ENCODE measurements at places on chromosomes 16 and 17.

DNA sequence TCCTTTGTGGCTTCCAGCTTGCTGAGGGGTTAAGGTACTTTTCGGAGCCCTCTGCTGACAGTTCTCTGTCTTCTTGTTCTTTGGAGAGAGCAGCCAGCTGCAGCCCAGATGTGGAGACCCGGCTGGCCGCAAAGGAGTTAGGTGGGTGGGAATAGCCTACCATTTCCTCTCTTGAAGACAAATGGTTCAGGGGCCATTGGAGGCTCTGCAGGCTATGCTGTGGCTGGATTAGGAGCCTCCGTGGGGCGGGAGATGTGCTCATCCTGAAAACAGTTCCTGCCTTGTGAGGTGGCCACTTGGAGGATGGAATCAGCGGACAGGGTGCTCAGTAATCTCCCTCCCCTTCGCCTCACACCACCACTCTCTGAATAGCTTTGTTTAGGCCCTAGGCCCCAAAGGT lies 30.3 kb downstream of the MEOX1 start:
- DNase-seq, result no peak

DNA sequence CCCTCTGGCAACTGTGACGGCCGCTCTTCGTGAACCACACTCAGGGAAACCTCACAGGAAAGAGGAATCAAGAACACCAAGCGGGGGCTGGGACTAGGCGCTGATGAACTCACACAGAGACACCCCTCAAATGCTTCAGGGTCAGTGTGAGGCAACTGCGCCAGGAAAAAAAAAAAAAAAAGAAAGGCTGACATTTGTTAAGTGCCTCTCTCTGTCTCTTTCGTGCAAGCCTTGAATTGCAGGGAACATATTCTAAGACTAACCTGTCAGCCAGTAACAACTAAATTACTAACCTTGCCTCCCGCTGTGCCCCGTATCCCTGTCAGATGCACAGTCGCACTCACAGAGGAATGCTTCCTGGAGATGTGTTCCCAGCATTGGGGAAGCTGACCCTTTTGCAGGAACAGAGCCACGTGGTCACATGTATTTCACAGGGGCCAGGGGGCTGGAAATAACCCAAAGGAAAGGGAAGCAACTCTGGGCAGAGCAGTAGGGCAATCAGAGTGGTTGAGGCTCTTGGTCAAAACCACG lies 247.8 kb downstream of the XYLT1 start:
- peak; percentile 28 for DNase-seq

GRCh38 chr17:12358477-12358876 lies 307.2 kb upstream of the MYOCD start:
- no peak for DNase-seq

DNA sequence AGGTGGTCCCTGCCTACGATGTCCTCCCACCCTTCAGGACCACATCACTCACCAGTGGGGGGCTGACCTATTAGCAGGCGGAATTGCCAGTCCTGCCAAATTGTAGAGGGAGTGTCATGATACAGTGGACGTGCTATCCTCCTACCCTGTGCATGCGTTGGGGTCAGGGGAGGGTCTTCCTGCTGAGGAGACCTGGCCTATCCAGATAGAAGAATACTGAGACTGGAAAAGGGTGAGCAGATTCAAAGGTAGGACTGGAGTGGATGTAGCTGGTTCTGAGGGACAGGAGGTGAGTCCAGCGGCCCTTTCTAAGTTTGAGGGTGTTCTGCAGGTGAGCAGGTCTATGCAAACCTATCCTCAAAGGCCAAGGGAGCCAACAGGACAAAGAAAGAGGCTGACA lies 8.0 kb downstream of the PRSS41 start:
- no peak for DNase-seq

DNA sequence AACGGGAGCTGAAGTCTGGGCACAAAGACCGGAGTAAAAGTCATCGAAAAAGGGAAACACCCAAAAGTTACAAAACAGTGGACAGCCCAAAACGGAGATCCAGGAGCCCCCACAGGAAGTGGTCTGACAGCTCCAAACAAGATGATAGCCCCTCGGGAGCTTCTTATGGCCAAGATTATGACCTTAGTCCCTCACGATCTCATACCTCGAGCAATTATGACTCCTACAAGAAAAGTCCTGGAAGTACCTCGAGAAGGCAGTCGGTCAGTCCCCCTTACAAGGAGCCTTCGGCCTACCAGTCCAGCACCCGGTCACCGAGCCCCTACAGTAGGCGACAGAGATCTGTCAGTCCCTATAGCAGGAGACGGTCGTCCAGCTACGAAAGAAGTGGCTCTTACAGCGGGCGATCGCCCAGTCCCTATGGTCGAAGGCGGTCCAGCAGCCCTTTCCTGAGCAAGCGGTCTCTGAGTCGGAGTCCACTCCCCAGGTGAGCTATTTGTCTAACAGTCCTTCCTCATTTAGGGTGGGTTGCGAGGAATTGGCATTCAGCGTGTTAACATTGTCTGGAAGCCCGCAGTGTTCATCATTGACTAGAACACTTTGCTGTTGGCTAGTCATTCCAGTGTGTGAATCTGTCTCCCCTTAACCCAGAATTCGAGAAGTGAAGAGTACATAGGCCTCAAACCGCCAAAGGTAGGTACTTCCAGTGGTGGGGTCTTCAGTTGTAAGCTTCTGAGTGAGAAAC lies 1.5 kb downstream of the CDK12 start:
- peak; percentile 2 for DNase-seq

- DNase-seq, result no peak
Observed at GRCh38 chr16:4157376-4157825, 41.2 kb upstream of the ADCY9 start.

- DNase-seq, result no peak
Observed at GRCh38 chr17:71327376-71328059, 793.3 kb upstream of the SOX9 start.

GRCh38 chr17:77782201-77782600 lies 176.3 kb upstream of the TNRC6C start:
- DNase-seq, result no peak

DNA sequence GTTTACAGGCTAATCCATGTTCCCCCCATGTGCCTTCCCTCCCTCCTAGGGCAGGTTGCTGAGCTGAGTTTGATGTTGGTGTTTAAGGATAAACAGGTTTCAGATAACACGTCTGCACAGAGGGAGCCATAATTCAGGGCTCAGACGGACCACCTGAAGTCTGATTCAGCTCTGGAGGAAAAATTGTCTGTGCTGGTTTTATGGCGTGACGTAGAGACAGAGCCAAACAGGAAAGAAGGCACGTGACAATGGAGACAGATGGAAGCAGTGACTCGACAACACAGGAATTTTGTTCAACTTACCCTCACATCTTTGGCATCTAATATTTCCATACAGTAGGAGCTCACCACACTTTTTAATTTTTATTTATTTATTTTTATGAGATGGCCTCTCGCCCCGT lies 10.7 kb upstream of the USP10 start:
- peak; percentile 31 for DNase-seq

Measured in muscle of back (tissue), 13 donors.